ENCODE measurements at places on chromosomes 12 and 14. TPM values are rescaled to one million over a fixed set of nuclear protein-coding genes. Genes with fewer than 3 reads are reported as not detected.

DNA sequence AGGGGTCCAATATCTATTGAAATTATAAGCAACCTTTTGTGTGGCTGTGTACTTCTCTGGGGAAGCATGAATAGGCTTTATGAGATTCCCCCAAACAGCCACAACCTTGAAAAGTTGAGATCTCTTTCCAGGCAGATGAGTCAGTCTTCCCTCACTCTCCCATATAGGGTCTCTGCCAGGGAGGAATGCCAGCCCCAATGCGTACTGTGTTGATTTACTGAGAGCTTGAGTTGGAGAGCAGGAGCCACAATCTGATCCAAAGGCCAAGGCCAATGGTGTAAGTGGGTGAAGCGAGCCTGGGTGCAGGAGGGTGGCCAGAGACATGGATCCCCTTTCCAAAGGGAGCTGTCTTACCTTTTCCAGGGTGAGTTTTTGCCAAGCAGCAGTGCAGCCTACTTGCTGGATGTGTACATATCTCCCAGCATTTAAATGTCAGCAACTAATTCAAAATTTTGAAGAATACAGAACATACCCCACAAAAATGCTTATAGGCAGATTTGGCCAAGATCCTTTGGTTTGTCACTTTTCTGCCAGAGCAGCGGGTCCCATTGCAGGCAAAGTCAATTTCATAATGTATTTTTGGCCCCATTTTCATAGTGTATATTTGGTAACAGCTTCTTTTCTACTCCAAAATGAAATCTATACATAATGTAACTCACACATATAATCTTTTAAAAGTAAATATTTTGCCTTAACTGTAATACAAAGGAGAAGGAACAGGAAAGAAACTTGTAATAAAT, 88.2 kb downstream of the TBC1D30 start:
- DNase-seq, result no peak
- no peak overlapping the region for H3K27ac ChIP-seq
- no peak overlapping the region for H3K4me3 ChIP-seq
- H3K27me3 ChIP-seq, result peaks cover 2% of the 10 kb centered on the region
- H3K4me1 ChIP-seq, result no peaks in the 10 kb centered on the region
- H3K36me3 ChIP-seq, result no peaks in the 10 kb centered on the region

DNA sequence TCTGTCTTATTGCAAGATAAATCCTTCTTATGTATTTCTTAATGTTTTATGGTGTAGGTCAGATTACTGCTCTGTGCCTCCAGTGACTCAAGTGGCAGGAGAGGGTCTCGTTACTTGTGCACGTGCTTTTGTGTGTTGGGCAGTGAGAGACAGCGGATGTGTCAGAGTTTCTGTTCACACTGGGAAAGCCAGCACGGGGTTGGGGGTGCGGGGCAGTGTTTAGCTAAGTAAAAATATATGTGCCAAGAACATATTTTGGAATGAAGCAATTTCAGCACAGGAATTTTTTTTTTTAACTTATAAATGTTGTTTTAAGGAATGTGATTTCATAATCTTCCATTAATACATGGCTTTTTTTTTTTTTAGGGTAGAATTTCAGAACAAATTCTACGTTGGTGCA, 4.5 kb upstream of the DNAH10 start:
- DNase-seq, result no peak
- H3K27ac ChIP-seq, result no peak overlapping the region
- H3K4me1 ChIP-seq, result peaks cover 19% of the 10 kb centered on the region
- H3K36me3 ChIP-seq, result peaks cover 13% of the 10 kb centered on the region
- peaks cover under 1% of the 10 kb centered on the region for H3K27me3 ChIP-seq

DNA sequence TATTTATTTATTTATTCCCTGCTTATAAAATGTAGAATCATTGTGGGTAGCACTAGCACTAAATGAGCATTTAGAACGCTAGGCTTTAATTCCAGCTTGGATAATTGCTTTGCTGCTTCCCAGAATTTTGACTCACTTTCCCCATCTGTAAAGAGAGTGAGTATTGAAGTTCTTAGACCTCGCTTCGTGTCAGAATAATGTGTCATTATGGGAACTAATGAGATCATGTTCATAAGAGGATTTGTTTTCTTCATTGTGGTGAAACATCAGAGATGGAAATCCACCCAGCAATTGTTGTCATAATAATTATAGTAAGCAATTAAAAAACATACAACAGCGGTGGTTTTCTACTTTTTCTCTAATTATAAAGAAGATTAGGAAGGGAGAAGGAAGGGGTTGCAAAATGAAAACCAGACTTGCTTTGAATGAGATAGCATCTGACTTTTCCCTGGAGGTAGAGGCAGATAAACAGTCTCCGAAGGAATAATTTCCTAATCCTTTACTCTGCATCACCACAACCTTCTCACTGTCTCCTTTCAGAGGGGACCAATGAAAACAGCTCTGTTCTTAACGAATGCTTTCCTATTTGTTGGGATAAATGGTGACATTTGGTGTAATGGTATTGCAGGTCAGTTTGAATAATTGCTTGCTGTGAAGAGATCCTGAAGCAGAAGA, 86.8 kb upstream of the ARHGAP5 start:
- H3K27ac ChIP-seq, result no peak overlapping the region
- H3K4me3 ChIP-seq, result no peak overlapping the region
- no peak for DNase-seq
- H3K36me3 ChIP-seq, result no peaks in the 10 kb centered on the region
- no peaks in the 10 kb centered on the region for H3K27me3 ChIP-seq

DNA sequence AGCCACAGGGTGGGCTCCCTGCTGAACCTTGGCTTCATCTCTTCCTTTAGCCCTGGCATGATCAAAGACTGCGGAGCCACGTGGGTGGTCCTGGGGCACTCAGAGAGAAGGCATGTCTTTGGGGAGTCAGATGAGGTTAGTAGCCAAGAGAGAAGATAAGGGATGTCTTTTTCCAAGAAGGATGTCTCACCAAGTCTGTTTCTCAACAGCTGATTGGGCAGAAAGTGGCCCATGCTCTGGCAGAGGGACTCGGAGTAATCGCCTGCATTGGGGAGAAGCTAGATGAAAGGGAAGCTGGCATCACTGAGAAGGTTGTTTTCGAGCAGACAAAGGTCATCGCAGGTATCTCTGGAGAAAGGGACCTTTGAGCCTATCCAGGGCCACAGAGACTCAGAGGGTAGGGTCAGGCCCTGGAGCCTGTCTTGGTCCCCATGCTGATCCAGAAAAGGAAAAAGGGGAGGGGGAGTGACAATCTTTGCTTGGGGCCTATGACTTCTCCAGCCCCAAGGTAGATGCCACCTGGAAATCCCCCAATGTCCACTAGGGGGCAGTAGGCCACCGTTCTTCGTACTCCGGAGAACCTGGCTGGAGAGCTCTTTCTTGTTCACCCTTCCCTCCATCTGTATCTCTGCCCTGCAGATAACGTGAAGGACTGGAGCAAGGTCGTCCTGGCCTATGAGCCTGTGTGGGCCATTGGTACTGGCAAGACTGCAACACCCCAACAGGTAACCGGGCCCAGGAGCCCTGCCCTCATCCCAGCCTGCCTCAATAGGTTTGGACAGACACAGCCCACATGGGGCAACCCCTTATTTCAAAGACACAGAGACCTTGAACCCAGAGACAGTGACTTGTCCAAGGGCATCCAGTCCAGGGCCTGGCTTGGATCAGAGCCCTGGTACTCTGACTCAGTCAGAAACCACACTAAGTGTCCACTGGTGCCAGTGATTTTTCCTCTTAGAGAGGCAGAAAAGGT, 2.0 kb downstream of the TPI1 start:
- no peak overlapping the region for H3K27ac ChIP-seq
- H3K36me3 ChIP-seq, result peaks cover 23% of the 10 kb centered on the region
- no peak overlapping the region for H3K4me3 ChIP-seq

GRCh38 chr12:25364529-25365339, 114.0 kb upstream of the KRAS start:
- H3K27me3 ChIP-seq, result no peaks in the 10 kb centered on the region
- H3K27ac ChIP-seq, result no peak overlapping the region
- no peak overlapping the region for H3K4me3 ChIP-seq
- no peak for DNase-seq
- H3K36me3 ChIP-seq, result no peaks in the 10 kb centered on the region

- no peaks in the 10 kb centered on the region for H3K27me3 ChIP-seq
- H3K4me1 ChIP-seq, result no peaks in the 10 kb centered on the region
- H3K4me3 ChIP-seq, result no peak overlapping the region
- H3K27ac ChIP-seq, result no peak overlapping the region
- no peak for DNase-seq
- no peaks in the 10 kb centered on the region for H3K36me3 ChIP-seq
These were observed 274.4 kb downstream of the LRIG3 start for GRCh38 chr12:58645946-58646345.

DNA sequence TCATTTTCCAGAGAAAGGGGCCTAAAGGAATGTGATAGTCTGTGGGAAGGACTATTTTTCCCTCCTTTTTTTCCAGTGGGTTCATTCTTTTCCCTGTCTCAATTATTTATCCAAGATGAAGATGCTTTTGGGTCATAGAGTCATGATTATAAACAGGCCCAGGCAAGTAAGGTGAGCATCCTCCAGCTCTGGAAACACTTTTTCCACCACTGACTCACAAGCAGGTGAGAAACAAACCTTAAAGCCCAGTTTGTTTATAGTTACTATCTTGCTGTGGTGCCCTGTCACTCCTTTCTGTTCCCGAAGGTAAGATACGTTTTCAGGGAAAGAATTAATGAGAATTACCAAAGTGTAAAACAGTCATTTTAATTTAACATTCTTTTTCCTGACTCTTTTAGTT, 107.7 kb upstream of the IFNG-AS1 start:
- H3K36me3 ChIP-seq, result no peaks in the 10 kb centered on the region
- no peak overlapping the region for H3K27ac ChIP-seq
- no peak overlapping the region for H3K4me3 ChIP-seq

DNA sequence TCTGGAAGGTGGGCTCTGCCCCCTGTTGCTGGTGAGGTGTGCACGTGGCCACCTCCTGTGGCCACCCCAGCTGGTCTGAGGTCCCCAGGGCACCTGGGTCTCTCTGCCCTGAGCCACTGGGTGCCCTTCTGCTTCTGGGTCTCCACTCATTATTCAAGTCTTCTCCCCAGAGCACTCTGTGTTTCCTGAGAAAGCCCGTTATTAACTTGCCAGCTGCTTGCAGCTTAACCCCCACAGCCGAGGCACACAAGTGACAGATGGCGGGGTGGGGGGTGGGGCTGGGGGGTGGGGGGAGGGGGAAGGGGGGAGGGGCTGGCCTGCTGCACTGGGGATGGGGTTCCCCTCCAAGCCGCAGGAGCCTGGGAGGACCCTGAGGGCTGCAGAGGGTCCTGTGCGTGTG, 40.5 kb downstream of the FBRSL1 start:
- H3K27ac ChIP-seq, result no peak overlapping the region
- H3K27me3 ChIP-seq, result no peaks in the 10 kb centered on the region
- DNase-seq, result no peak
- no peaks in the 10 kb centered on the region for H3K4me1 ChIP-seq
- H3K4me3 ChIP-seq, result no peak overlapping the region
- no peaks in the 10 kb centered on the region for H3K36me3 ChIP-seq

The JDP2 gene
- 10.5 TPM for total RNA-seq

The RDH16 gene
- total RNA-seq, result 1.6 TPM

The ALDH1L2 gene
- not detected for total RNA-seq

Measured in natural killer cell (primary cell).